ENCODE measurements at places on chromosomes 4 and X. TPM values are rescaled to one million over a fixed set of nuclear protein-coding genes. Genes with fewer than 3 reads are reported as not detected.

The TXK gene
- 74.9 TPM for total RNA-seq

The HGFAC gene
- total RNA-seq, result not detected

The TLR2 gene
- total RNA-seq, result 155 TPM

The MAGED4 gene
- 0.10 TPM for total RNA-seq

The STBD1 gene
- total RNA-seq, result not detected

The CHIC2 gene
- 101 TPM for total RNA-seq

The PRKX gene
- total RNA-seq, result 72.7 TPM

The THOC2 gene
- total RNA-seq, result 107 TPM

The VAMP7 gene
- 48.6 TPM for total RNA-seq

The FRG2 gene
- not detected for total RNA-seq

The SHISA3 gene
- not detected for total RNA-seq

The CT45A10 gene
- total RNA-seq, result not detected

The AFM gene
- not detected for total RNA-seq

The F8A2 gene
- not detected for total RNA-seq

The SSX2 gene
- total RNA-seq, result not detected

The CT47B1 gene
- not detected for total RNA-seq

The SLC6A8 gene
- 0.94 TPM for total RNA-seq

The MAGEA2 gene
- total RNA-seq, result not detected

The NSUN7 gene
- 0.73 TPM for total RNA-seq

The TIMP1 gene
- 70.5 TPM for total RNA-seq
